ENCODE measurements at places on chromosomes 3 and 15.

DNA sequence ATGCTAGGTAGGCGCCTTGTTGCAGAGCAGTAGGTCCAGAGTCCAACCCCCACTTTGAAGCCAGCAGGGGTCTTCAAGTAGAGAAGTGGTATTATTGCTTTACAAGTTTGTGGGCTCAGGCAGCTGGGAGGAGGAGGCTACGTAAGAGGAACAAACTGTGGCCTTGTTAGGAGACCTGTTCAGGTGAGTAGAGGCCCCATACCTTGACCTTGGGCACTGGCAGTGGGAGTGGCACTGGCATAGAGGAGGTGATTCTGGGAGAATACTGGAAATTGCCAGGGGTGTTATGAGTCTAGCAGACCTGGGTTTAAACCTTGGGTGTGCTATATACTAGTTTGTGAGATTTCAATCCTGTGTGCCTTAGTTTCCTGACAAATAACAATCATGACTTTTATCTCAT lies 34.6 kb upstream of the SCAANT1 start:
- DNase-seq, result no peak

- no peak for DNase-seq
Observed at GRCh38 chr3:139679220-139679775, 1.5 kb upstream of the NMNAT3 start.

GRCh38 chr3:149812165-149812605 lies 830 bp upstream of the RNF13 start:
- no peak for DNase-seq

- DNase-seq, result no peak
Observed at GRCh38 chr3:44827196-44827595, 34.5 kb upstream of the TMEM42 start.

DNA sequence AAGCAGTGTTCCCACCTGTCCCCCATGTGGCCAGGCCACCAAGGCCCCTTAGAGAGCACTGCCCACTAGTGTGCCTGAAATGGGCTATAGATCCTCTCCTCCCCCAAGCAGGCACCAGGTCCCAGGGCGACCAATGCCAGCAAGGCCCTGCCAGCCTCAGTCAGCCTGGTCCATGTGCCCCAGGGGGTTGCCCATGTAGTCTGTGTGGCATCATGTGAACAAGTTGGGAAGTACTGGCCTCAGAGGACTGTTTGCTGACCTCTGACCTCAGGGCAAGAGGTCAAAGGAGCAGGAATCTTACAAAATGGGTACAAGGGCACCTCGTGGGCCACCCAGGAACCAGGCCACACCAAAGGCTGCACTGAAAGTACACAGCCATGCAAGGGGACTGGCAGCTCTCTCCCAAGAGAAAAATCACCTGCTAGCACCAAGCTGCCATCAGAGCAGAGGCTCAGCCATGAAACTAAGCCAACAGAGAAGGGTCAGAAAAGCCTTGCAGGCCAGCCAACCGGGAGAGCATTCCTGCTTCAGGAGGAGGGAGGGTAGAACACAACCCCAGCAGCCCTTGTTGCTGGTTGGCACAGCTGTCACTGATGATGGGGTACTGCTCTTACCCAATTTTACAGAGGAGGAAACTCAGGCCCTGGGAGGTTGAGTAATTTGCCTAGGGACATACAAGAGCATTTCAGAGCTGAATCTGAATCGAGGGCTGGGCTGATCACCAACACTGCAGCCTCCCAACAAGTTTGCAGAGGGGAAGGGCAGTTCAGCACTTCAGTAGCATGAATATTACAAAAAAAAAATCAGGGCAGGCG lies 5.2 kb upstream of the FURIN start:
- no peak for DNase-seq

DNA sequence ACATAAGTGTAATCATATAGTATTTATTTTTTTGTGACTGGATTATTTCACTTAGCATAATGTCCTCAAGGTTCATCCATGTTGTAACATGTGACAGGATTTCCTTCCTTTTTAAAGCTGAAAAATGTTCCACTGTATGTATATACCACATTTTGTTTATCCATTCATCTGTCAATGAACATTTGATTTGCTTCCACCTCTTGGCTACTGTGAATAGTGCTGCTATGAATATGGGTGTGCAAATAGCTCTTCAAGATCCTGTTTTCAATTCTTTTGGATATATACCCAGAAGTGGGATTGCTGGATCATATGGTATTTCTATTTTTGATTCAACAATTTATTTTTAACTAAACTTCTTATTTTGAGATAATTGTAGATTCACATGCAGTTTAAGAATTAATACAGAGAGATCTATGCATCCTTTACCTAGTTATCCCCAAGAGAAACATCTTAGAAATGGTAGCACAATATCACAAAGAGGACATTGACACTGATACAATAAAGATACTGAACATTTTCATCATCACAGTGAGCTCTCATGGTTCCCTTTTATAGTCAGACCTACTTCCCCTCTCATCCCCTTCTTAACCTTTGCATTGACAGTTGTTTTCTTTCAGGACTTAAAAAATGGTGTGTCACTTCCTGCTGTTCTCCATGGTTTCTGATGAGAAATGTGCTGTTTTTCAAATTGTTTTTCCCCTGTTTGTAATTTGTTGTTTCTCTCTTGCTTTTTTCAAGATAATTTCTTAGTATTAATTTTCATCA lies 90.1 kb downstream of the SATB1 start:
- DNase-seq, result no peak

DNA sequence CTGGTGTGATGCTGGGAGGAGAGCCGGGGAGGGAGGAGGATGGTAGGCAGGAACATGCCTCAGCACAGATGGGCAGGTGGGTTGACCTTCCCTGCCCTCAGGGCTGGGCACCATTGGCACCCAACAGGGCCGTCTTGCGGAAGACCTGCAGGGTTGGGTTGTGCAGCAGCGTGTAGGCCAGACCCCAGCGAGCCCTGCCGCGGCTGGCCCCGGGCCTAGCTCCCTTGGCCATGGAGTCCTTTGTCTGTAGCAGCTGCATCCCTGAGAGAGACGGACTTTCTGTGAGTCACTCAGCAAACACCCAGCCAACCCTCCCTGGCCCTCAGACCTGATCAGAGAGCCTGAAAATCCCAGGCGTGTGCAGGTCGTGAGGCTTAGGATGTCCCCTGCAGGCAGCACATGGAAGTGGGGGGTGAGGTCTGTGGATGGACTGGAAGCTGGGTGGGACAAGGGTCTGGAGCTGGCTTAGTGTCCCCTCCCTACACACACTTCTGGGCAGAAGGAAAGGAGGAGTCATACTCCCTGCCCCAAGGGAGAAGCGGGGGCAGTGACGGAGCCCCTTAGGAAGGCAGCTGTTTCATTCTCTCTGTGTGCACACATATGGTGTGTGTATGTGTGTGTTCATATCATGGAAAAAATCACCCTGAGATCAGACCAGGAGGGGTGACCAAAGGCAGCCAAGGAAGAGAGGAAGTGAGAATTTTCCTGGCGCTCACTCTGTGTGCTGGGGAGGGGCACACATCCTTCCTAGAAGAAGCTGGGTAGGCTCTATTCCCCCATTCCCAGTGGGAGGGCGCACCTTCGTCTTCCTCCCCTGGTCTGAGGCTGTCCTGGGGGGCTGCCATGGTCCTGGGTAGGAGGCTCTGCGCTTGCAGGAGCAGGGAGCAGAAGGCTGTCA lies 6.7 kb downstream of the ISLR start:
- DNase-seq, result no peak

GRCh38 chr15:68418611-68419161 lies 13.3 kb downstream of the ITGA11 start:
- no peak for DNase-seq

DNA sequence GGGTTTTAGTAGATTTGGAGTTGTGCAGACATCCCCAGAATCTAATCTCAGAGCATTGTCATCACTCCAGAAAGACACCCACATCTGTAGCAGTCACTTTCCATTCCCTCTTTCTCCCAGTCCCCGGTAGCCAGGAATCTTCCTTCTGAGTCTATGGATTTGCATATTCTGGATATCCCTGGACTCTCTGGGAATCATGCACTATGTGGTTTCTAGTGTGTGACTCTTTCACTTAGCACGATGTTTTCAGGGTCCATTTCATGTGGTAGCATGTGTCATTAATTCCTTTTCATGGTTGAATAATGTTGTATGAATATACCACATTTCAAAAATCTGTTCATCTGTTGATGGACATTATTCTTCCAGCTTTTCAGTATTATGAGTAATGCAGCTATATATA lies 29.3 kb downstream of the FBLN2 start:
- no peak for DNase-seq

GRCh38 chr15:91627473-91628278 lies 225.8 kb upstream of the SLCO3A1 start:
- DNase-seq, result no peak

GRCh38 chr15:70569714-70570231 lies 193.6 kb downstream of the UACA start:
- no peak for DNase-seq

GRCh38 chr3:185815391-185816282 lies 9.2 kb downstream of the IGF2BP2 start:
- no peak for DNase-seq

GRCh38 chr15:40918146-40918798 lies 10.9 kb upstream of the DLL4 start:
- DNase-seq, result no peak

GRCh38 chr3:164375995-164376394 lies 702.3 kb downstream of the SI start:
- no peak for DNase-seq

- DNase-seq, result no peak
Observed at GRCh38 chr15:44246521-44247268, 41.8 kb upstream of the GOLM2 start.

GRCh38 chr15:50702762-50703334 lies 16.3 kb upstream of the TRPM7 start:
- DNase-seq, result no peak

- no peak for DNase-seq
Observed at GRCh38 chr3:197343656-197344408, 45.4 kb upstream of the DLG1 start.

DNA sequence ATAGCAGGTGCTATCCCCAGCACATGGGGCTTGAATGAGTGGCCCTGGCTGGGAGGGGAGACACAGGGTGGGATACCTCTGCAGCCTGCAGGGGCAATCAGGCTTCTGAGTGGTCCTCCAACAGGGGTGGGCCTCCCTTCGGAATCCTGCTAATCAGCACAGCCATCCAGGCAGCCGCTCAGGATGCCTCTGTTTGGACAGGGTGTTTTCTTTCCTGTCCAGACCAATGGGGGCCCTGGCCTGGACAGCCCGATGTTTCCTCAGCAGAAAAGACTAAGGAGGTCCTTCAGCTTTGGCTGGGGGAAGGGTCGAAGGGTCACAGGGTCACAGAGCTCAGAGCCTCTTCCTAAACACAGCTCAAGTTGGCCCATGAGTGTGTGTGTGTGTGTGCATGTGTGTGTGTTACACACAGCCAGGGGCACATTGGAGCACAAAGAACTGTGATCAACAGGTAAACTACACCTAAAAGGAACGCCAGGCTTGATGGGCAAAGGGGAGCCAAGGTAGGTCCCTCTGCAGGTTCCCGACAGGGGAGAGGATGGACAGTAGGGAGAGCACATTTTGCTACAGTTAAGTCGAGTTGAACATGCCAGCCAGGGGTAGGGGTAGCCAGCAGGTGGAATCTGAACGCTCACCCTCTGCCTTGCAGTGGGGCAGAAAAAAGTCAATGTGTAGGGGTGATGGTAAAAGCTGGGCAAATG lies 1.1 kb upstream of the HAPLN3 start:
- no peak for DNase-seq

DNA sequence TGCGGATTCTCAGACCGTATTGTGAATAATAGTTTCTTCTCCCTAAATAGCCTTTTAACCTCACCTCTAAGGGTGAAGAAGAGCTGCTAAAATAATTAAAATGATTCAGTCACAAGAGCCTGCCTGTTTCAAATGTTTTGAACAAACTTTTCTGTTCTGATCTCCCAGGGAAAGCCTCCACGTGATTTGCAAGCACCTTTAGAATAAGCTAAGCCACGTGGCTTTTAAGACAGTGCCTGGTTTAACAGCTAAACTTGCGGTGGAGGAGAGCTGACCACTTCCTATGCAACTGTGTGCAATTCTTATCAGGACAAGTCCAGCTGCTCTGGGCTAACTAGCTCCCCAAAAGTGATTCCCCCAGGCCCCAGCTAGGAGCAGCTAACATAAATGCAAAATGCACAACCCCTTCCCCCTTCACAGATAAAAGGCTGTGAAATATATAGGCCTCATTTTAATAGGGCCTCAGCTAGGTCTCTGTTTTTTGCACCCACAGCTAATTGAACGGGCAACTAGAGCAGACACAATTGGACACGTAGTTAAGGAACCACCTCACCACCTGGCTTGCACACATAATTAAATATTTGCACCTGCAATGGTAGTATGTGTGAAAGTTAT lies 401.2 kb upstream of the NR2F2 start:
- no peak for DNase-seq

- no peak for DNase-seq
Observed at GRCh38 chr3:138949002-138949418, 2.0 kb downstream of the FOXL2NB start.

DNA sequence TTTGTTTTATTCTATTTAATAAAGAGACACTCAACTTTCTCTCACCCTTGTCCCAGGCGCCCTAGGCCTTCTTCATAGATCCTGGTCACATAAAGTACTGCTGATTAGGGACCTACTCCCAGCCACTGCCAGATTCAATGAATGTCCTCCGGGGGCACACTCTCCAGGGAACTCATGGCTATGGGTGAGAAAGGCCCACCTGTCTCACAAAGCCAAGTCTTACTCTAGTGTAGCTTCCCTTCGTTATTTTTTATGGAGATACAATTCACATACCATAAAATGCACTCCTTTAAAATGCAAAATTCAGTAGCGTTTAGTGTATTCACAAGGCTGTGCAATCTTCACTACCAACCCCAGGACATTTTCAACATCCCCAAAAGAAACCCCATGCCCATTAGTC lies 87.8 kb downstream of the ADCY5 start:
- DNase-seq, result no peak

- DNase-seq, result no peak
Observed at GRCh38 chr3:63855333-63855940, 8.2 kb downstream of the THOC7 start.

GRCh38 chr15:66646308-66646707 lies 55.7 kb upstream of the SMAD6 start:
- no peak for DNase-seq

DNA sequence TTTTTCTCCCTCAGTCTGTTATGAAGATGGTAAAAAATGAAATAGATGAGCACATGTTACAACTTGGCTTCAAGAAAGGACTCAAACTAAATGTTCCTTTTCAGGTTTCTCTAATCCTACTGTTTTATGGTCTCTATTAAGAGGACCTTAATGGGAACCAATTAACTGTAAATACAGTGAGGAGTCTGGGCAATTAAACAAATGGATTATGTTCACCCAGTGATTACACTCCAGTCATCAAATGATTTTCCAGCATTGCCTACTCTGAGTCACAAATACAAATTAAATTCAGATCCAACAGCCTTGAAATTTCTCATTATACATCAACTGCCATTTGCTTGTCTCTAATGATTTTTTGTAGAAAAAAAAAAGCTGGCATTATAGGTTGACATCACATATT lies 129.2 kb downstream of the NEK10 start:
- DNase-seq, result no peak

- DNase-seq, result no peak
Observed at GRCh38 chr3:66492672-66493071, 8.2 kb downstream of the LRIG1 start.

Measured in esophagus squamous epithelium (tissue), 5 donors.